NCI-H1930 (cell line): ENCODE measurements at places on chromosomes 16 and 17.
A peak's percentile ranks its signal among the peaks of the same experiment; 100 is the strongest.

DNA sequence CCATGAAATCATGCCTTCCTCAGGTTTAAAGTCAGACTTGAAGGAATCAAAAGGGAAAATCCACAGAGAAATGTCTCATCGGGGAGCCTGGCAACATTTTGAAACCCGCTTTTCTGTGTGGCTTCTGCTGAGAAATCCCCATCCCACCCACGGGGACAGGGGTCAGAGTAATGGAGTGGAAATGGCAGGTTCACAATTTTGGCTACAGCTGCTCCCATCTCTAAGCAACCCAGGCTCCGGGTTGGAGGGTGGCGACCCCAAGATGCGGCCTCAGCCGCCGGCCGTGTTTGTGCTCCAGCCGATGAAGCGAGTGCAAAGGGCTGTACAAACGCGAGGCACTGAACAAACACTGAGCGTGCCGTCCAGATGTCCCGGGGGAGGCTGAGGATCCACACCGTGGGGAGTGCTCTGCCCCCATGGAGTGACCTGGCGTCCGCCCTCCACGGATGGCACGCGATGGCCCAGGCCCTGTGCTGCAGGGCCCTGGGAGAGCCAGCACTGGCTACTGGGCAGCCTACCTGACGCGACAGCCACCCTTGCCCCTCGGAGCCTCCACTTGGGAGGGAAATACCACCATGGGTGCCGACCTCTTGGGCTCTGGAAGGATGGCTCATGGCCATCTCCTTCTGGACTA is 22.2 kb downstream of the SLC43A2 start:
- DNase-seq, result no peak

DNA sequence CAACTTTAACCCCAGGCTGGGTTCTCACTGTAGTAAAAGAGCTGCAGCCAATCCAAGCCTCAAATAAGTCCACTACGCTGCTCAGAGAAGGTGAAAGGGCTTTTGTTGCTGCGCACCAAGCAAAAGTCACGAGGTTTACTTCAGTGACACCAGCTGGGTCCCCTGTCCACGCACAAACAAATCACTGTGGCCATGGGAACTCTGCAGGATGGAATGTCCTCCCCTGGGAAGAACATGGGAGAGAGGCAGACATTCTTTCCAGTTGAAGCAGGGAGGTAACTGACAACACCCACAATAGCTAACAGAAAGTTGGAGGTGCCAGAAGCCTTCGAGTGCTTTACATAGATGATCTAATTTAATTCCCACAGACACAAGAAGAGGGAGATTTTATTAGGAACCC is 181.9 kb downstream of the PMP22 start:
- no peak for DNase-seq

- DNase-seq, result no peak
These were observed 15.7 kb downstream of the RBL2 start for GRCh38 chr16:53449816-53450517.

- DNase-seq, result no peak
These were observed 3.4 kb upstream of the PDZD9 start for GRCh38 chr16:22004341-22004740.

- no peak for DNase-seq
These were observed 14.9 kb upstream of the NFATC3 start for GRCh38 chr16:68070249-68070730.

DNA sequence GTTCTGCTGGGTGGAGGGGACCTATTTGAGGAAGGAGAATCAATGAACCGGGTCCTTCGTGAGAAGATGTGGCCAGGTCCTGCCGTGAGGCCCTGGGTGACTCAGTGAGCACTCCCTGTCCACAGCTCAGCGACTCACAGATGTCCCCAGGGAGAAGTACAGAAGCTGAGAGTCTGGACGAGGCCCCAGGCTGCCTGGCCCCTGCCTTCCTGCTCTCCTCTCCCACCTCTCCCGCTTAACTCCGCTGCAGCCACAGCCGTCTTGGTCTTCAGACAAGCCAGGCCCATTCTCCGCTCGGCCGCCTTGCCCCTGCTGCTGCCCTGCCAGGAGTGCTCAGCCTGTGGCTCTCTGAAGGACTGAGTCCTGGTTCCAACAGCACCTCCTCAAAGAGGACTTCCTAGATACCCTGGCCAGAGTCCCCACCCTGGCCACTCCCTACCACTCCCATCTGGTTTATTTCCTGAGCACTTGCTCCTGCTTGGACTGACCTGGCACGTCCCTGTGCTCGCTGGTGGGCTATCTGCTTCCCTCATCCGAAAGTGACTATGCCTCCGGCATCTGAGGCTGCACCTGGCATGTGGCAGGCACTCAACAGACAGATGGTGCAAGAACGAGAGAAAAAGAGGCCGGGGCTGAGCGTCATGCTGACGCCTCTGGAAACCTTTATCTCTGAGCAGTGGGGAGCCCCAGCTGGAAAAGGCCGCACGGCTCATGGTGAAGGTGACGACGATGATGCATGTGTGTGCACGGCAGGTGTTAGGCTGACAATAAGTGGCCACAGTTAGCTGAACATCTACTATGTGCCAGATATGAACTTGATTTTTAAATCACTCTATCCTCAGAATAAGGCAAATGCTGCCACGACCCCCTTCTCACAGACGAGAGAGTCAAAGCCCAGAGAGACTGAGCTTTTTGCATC is 9.2 kb upstream of the TNFRSF13B start:
- no peak for DNase-seq

DNA sequence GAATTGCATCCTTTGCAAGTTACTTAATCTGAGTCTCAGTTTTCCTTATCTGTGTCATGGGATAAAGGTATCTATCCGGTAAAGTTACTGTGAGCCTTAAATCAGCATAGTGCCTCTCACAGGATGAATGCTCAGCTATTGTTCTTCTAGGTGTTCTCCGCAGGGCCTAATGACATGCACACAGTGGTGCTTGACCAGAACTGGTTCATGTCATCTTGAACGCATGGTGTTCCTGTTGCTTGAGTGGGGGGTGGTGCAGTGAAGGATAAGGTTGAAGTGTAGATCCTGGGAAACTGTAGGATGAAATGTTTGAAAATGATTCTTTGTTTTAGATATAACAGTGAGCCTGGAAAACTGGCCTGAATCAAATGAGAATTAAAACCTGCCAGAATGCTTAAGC is 4.0 kb downstream of the KRT40 start:
- DNase-seq, result no peak

DNA sequence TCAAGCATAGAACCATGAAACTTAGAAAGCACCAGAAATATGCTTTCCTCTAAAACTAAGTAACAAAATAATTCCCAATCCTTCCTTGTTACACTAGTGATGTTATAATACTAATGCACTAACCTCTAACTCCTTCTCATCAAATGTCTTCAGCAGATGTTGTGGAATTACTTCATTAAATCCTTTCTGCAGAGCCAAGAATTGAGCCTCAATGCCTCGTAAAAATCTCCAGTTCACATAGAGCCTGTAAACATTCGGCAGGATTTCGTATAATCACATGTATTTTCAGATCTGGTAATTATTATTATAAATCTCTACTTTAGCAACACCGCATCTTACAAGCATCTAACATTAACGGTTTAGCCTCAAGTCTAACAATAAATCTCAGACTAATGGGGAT is 44.7 kb downstream of the CEP95 start:
- no peak for DNase-seq

DNA sequence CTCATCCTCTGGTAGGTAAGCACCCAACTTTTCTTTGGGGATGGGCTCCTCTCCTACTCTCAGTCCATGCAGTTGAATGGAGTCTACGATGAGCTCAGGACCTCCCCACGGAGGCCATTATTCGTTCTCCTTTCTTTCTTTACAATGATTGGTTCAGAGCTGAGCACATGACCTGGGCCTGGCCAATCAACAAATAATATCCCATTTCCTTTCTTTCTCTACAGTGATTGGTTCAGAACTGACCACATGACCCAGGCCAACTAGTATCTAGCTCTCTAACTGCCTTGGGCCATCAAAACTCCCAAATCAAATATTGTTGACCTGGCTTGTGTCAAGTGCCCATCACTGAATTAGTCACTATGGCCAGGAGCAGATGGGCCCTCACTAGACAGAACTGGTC is 129.2 kb downstream of the USP31 start:
- no peak for DNase-seq

DNA sequence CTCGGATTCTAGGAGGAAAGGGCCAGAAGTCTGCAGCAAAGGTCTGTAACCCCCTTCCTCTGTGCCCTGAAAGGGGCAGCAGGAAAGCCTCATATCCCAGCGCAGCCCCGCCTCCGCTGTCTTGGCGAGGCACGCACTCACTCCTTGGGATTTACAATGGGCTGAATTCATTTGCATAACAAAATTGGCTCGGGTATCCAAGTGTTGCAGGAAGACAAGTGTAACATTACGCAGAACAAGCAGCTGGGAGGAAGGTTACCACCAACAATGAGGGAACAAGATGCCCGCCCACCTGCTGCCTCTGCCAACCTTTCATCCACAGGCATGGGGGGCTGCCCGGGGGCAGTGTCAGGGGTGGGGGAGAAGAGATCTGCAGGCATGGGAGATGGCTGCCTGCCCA is 130.4 kb downstream of the MRM1 start:
- DNase-seq, result no peak

- DNase-seq, result no peak
These were observed 82.7 kb downstream of the MAP2K6 start for GRCh38 chr17:69497161-69497560.

DNA sequence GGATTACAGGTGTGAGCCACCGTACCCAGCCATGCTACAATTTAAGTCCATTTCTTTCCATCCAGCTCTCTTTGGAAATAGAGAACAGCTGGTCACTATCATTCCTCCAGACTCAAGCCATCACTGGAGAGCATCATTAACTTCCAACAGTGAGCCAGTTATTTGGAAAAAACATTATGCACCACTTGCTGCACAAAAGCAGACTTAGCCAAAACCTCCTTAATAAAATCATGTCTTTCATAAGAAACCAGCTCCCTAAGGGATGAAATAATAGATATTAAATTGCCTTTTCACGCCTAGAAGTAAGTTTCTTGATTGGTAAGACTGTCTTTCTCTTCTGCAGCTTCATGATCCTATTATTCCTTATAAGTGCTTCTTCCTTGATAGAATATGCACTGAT is 17.9 kb downstream of the SLC39A11 start:
- no peak for DNase-seq

DNA sequence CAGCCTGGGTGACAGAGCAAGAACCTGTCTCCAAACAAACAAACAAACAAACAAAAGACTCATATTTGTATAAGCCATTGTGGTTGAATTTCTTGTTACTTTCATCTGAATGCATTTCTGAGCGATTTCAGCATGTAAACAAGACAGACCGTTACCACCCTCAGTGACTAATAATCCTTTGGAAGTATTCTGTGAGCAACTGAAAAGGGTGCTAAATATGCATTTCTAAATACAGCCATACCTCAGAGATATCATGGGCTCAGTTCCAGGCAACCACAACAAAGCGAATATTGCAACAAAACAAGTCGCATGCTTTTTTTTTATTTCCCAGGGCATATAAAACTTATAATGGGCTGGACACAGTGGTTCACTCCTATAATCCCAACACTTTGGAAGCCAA is 109.0 kb downstream of the USP31 start:
- DNase-seq, result no peak

- DNase-seq, result no peak
These were observed 133.5 kb downstream of the CMIP start for GRCh38 chr16:81578076-81578475.

- DNase-seq, result no peak
These were observed 20.5 kb upstream of the HELZ start for GRCh38 chr17:67265436-67266019.

DNA sequence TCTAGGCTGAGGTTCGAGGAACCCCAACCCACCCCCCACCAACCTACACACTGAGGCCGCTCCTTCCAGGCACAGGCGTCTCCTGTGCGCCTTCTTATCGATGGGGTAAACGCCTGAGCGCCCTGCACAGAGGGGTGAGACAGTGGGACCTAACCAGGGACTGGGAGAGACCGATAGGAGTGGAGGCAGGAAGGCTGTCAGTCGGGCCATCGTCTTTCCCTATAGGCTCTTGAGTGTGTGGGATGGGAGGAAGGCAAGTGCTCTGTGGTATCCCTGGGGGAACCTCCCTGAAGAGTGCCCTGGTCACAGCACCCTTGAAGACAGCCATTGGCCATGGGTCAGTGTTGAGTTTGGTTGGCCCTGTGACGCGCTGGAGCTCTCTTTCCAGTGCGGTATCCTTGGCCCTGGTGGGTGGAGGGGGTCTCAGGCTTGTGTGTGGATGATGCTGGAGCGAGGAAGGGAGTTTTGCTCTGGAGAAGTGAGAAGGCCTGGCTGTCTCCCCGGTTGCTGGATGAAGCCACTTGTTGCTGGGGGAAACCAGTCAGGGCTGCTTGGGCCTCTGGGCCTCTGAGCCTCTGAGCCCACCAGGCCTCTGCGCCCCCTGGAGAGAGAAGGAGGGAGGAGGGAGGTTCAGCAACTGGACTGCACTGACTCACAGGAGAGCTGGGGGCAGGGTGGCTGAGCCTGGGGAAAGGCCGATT is 1.7 kb downstream of the GPRC5C start:
- DNase-seq, result no peak

DNA sequence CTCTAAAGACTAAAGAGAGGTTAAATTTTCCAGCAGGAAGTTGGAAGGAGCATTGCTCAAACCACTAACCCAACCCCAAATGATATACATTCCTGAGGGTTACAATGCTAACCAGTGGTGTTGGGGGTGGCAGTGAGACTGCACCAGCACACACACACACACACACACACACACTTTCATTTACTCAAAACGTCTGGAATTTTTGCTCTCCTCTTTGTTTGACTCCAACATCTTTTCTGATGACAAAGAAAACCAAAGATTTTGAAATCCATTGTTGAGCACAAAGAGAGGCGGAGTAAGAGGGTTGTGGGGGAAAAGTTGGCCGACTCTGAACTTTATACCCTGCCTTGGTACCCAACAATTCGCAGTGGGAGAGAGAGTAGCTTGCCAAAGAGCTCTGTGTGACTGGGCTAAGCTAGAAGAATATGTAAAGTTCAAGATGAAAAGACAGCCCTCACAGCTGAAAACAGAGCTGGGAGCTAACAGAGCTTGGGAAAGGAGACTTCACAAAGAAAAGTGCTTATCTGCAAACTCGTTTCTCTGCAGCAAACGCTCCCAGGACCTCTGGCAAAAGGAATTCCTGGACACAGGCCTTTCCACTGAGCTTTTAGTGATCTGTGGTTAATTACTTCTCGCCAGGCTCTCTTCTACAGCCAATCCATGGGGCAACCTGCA is 426.0 kb upstream of the CDH11 start:
- no peak for DNase-seq

DNA sequence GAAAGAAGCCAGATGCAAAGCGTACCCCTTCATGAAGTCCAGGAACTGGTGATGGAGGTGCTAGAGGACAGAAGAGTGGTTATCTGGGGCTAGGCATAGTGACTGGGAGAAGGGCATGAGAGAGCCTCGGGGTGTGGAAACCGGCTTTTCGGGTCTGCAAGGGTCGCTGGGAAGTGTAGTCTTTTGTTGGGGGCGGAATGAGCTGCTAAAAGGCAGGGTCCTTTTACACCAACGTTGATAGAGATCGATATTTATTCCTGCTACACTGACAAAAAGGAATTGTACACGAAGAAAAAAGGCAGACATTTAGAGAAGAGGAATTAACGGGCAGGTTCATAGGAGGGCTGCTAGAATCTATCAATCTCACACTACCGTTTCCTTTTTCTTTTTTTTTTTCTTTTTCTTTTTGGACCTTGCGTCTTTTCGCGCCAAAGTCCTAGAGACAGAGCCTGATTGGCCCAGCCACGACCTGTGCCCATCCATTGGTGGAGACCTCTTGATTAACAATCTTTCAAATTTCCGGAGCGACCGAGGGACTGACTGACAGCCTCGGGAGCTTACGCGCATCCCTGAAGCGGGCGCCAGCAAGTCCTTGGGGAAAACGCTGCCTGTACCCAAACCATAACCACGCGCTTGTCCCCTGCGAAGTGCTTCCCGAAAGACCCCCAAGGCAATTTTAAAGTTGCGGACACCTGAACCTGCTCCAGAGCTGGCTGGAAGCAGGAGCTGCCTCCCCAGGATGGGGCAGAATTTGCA is 27.7 kb upstream of the DHRS7B start:
- DNase-seq, result peak; percentile 83

GRCh38 chr16:85125570-85126393 is 13.5 kb upstream of the CIBAR2 start:
- no peak for DNase-seq
